Activated naive CD8-positive, alpha-beta T cell treated with anti-CD3 and anti-CD28 coated beads for 36 hours (primary cell): ENCODE measurements at places on chromosomes 4 and X. TPM values are rescaled to one million over a fixed set of nuclear protein-coding genes. Genes with fewer than 3 reads are reported as not detected.

Gene PHOX2B
- not detected for total RNA-seq

DNA sequence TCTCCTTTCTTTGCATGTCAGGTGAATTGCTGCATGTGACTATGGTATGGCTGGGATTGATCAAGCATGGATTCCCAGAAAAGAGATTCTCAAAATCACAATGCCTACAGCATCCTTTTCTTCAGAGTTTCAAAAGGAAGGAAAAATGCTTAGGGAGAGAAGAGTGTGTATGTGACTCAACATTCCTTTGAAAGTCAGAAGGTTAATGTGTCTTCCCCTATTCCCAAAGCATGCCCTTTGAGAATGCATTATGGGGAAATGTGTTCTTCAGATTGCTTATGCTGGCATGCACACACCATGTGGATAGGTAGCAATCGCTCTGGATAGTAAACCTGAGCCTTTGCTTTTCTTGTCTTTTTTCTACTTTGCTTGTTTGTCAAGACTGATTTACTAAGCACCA is 78.5 kb downstream of the ELOVL6 start:
- no peak overlapping the region for H3K4me3 ChIP-seq
- DNase-seq: no peak
- H3K27ac ChIP-seq: no peak overlapping the region
- H3K27me3 ChIP-seq: no peaks in the 10 kb centered on the region
- H3K4me1 ChIP-seq: peaks cover 9% of the 10 kb centered on the region

- H3K4me1 ChIP-seq: no peaks in the 10 kb centered on the region
- H3K27ac ChIP-seq: no peak overlapping the region
- no peak for DNase-seq
- no peaks in the 10 kb centered on the region for H3K27me3 ChIP-seq
- H3K4me3 ChIP-seq: no peak overlapping the region
These were observed 10.2 kb downstream of the NAT8L start for GRCh38 chr4:2069161-2069971.

- no peak for DNase-seq
- no peak overlapping the region for H3K4me3 ChIP-seq
- no peaks in the 10 kb centered on the region for H3K36me3 ChIP-seq
- H3K27me3 ChIP-seq: peaks cover 85% of the 10 kb centered on the region
These were observed 72.4 kb downstream of the FBXO8 start for GRCh38 chr4:174210952-174211490.
